WERI-Rb-1 (cell line): ENCODE measurements at places on chromosomes 11 and 22.
A peak's percentile ranks its signal among the peaks of the same experiment; 100 is the strongest.

GRCh38 chr22:17741866-17742526, 32.3 kb downstream of the BID start:
- DNase-seq, result no peak

DNA sequence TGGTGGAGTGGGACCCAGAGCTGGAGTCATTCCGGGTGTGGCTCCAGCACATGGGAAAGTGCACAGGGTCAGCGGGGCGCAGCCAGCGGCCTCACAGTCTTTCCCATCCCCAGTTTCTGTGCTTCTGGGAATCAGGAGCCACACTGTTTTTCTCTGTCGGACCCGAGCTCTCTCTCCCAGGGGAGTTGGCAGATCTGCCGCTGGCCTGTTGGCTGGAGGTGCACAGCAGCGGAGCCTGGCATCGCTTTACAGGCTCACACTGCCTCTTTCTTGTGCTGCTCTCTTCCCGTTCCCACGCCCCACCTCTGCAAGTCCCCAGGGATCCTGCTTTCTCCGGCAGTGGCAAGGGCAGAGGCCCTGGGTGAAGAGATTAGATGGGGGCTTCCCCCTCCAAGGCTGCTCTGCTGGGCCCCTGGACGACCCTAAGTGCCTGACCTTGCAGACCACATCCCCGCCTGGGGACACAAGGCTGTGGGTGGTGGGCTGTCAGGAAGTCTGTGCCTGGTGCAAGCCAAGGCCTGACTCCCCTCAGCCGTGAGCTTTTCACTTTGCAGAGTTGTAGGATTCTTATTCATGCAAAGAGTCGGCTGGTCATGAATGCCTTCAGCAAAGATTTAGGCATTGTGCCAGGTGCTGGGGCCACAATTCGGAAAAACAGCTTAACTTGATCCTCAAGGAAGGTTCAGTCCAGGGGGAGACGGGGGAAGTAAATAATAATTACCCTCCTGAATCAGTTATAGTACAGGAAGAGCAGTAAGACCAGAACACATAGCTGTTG, 116.3 kb downstream of the TIMP3 start:
- no peak for DNase-seq

DNA sequence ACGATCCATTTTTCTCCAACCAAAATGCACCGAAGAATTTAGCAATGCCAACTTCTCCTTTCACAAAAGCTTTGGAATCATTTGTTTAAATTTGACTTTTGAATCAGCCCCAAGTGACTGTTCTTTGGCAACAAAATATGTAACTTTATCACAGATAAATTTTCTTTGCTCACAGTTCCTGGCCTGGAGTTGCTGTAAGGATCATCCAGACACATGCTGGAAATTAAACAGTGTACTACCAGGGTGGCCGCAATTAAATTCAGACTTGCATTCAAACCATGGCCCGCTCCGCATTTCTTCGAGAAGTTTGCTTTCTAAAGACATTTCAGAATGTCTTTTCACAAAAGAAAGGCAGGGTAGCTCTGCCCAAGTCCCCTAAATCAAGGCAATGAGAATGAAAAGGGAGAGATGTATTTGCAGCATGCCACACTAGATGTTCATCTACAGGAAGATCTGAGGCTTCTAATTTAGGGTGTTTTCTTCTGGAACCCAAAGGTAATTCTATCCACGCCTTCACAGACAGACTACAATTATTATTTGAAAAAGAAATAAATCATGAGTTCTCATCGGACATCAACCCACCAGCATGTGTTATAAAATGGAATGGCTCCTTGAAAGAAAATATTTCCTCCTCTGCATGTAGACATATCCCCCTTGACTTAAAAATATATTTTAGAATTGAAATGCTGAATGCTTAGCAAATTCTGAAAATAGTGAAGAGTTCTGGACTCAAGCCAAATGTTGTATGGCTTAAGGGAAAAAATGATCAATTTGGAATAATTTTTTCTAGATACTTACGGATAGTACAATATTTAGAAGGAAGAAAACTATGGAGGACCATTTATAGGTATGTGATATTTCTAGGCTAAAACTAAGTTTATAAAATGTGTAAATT, 189.7 kb upstream of the BLID start:
- DNase-seq, result no peak

DNA sequence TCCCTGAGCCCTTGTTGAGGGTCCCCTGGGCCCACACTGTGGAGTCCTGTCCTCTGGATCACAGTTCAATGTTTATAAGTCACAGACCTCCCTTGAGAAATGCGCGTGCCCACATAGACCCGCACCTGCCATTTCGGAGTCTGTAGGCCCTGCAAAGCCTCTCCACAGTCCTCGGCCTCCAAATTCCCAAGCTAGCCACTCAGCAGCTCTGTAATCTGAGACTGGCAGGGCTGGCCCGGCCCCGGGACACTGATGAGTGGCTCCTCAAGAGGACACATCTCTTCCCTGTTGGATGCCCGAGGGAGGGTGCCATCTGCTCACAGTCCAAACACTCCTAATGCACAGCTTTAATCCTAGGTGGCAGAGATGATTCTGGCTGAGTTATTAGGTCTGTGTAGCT, 39.1 kb downstream of the B3GAT1 start:
- DNase-seq, result peak; percentile 26

GRCh38 chr22:31148953-31149627, 8.8 kb upstream of the PLA2G3 start:
- peak; percentile 87 for DNase-seq

DNA sequence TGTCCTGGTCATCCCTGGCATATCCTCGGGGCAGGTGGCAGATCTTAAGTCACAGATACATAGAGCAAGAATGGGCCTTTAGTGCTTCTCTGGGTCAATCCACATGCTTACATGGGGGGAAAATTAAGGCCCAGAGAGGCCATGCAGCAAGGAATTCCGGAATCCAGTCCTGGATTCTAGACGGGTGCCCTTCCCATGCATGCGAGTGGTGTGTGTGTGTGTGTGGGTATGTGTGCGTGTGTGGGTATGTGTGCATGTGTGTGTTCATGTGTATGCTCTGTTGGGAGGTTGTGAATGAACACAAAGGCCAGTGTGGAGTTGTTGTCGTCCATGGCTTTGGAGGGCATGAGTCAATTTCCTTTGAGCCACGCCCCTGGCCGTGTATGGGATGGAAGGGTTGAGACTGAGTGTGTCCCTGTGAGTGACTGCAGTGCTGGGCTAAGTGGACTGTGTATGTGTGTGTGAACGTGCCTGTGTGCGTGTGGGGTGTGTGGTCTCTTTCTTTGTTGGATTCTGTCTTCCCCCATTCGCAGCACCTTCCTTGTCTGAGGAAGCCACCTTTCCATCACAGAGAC, 33.4 kb upstream of the EIF3D start:
- no peak for DNase-seq

- peak; percentile 94 for DNase-seq
These were observed 780.9 kb downstream of the BRD1 start for GRCh38 chr22:49046546-49047361.

GRCh38 chr11:74932797-74933196, 16.1 kb downstream of the XRRA1 start:
- DNase-seq, result no peak

DNA sequence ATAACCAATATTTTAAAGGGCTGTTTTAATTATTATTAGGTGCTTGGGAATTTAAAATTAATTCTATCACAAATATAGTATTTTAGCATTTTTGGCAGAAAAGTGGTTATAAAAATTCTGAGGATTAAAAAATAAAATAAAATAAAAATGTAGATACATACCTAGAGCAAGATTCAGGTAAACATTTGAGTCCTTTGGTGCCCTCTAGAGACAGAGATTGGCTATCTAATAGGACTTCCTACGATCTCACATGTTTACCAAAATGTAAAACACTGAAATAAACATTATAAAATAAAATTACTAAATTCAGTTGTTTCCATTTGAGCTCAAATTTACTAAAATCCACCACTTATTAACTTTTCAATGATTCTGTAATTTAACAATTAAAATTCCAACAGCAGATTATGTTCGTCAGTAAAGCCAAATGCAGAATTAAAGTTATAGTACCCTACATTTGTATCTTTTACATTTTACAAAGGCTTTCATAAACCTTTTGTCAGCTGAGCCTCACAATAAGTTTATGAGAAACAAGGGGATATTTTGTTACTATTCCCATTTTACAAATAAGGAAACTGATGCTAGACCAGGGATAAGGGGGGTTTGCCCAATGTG, 27.7 kb downstream of the SLC36A4 start:
- no peak for DNase-seq

GRCh38 chr11:86256608-86257007, 12.1 kb downstream of the EED start:
- no peak for DNase-seq

DNA sequence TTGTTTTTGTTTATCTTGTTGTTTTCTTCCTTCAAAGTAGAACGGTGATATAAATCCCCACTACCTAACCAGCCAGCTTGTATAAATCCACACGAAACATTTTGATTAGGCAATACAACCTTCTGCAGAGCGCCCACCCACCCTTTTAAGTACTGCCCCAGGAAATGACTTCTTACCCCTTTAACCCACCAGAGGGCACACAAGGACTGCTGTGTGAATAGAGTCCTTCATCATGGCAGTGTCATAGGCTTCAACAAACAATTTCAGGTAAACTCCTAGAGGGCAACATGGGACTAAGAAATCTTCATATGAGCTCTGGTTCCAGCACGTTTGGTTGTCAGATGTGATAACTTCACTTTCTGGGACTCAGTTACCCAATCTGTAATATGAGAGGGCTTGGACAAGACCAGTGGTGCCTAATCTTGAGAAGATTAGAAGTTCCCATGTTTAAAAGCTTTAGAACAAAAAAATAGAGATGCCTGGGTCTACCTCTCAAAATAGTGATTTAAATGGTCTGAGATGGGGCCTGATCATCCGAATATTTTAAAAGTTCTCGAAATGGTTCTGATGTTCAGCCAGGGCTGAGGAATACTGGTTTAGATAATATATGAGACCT, 56.1 kb downstream of the PIWIL4 start:
- DNase-seq, result peak; percentile 77

DNA sequence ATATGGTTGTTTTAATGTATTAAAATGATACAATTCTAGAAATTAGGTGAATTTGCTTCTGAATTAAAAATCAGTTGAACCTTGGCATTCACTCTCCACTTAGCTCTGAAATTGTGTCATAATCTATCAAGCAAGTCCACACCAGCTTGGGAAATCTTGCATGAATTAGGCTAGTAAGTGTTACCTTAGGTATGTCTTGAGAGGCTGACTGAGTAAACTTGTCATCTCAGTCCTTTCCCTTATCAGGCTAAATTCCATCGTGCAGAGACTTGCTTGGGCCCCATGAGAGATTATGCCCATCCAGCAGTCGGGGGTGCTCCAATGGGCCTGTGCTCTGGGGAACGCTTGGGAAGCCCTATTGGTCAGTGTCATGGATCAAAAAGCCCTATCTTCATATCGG, 33.9 kb upstream of the ST14 start:
- DNase-seq, result no peak

DNA sequence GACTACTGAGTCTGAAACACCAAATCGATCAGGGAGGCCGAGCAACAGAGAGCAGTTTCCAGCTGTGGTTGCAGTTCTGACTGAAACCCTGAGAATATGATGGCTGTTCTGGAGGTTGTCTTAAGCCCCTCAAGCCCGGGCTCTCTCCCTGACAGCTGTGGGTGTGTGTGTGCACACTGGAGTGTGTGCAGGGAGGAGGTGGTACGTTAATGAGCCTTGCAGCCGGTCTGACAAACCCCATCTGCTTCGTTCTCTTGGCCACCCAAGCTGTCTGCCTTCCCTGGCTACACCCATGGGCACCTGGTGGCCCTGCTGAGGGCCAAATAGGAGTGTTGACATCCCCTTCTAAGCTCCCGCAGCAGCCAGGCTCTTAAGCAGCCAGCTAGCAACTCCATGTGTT, 189.8 kb downstream of the KIRREL3 start:
- peak; percentile 42 for DNase-seq

DNA sequence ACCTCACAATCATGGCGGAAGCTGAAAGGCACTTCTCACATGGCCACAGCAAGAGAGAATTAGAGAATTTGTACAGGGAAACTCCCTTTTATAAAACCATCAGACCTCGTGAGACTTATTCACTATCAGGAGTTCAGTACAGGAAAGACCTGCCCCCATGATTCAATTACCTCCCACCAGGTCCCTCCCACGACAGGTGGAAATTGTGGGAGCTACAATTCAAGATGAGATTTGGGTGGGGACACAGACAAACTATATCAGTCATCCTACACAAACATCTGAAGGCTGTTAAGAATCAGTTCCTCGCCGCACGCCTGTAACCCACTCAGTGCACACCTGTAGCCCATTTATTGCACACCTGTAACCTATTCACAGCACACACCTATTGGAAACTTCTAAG, 39.8 kb downstream of the CHST1 start:
- no peak for DNase-seq

DNA sequence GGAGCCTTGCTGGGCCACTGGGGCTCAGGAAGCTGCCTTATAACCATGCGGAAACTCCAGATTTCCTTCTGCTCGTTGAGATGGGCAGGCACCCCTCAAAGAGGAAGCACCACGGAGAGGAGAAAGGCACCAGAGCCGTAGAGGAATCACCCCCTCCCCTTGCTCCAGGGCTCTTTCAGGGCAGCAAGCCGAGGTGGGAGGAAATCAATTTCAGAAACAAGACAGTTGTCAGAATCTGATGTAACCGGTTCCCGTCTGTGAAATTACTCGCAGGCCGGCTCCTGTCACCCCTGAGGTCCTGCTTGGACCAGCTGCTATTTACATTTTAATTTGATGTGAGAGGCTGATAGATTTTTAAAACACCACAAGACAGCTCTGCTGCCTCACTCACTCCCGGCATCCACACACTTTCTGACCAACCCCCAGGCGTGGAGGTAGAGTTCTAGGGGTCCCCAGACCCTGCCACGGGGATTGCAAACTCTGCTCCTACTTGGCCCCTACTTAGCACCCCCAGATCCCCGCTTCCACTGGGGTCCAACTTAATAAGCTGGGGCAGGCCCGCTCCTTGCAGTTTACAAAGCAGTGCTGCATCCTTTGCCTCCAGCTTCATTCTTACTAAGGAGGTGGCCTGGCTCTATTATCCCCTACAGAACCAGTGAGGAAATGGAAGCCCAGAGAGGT, 162.5 kb downstream of the CEP164 start:
- no peak for DNase-seq

DNA sequence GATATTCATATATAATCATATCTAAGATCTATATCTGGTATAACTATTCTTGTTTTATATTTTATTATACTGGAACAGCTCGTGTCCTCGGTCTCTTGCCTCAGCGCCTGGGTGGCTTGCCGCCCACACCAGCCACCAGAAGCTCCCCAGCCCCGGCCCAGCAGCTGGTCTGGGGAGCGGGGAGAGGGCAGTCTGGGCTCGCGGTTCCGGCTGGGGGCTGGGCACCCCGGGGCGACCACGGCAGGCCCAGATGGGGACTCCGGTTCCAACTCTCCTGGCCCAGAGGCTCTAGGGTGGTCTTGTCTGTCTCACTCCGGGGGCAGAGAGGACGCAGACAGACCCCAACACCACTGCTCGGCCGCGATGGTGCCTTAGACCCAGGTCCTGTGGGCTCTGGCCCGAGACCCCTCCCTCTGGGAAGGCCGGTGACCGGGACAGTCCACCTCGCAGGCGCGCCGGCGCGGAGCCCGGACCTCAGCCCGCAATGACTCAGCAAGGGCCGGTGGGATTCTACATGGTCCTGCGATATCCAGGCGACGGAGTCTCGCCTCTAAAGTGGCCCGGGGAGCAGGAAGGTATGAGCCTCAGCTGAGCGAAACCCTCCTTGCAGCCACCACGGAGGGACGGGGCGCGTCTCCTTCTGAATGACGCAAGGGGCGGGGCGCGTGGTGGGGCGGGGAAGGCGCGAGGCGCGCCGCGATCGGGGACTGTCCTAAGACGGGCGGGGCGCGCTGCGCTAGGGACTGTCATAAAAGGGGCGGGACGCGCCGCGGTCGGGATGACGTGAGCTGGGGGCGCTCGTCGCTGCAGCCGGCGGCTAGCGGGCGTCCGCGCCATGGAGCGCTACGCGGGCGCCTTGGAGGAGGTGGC, at the start of gene DGCR6:
Gene DGCR6 (plus strand): TSS at position 781 of the 870 bp plus-strand sequence. CDS start 55 bp downstream, at position 836.
- no peak for DNase-seq

GRCh38 chr11:46090375-46090774, 30.9 kb downstream of the PHF21A start:
- DNase-seq, result no peak
